ENCODE measurements at places on chromosomes 3 and 15. TPM values are rescaled to one million over a fixed set of nuclear protein-coding genes. Genes with fewer than 3 reads are reported as not detected.

MKRN2OS gene
- total RNA-seq: not detected

UCN2 gene
- total RNA-seq: not detected

CLSTN2 gene
- 8.4 TPM for total RNA-seq

PLAAT1 gene
- total RNA-seq: 4.2 TPM

- DNase-seq: no peak
Observed at GRCh38 chr15:41559239-41559782, 299 bp downstream of the TYRO3 start.

DNA sequence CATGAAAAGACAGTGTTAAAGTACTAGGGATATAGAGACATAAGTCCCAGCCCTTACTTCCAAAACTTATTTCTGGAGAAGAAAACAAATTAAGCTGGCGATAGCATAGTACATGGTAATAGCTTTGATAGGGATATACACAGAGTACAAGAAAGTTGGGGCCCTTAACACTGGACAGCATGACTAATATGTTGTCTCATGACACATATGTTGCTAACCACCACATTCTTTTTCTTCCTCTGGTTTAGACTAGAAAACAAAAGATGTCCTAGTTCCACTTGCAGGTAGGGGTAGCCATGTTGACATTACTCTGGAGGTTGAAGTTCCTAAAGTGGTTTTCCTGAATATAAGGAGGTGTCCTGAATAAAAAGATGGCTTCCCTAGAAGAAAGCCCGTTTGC, 75.3 kb downstream of the RFX7 start:
- no peak for DNase-seq

- DNase-seq: no peak
Observed at GRCh38 chr3:19190602-19191001, 42.3 kb downstream of the KCNH8 start.

- DNase-seq: no peak
Observed at GRCh38 chr3:179872842-179873241, 163.9 kb downstream of the PEX5L start.

- no peak for DNase-seq
Observed at GRCh38 chr15:42712584-42712983, 24.3 kb downstream of the CDAN1 start.

- no peak for DNase-seq
Observed at GRCh38 chr3:86991840-86992435, 989 bp upstream of the VGLL3 start.

Measured in Right ventricle myocardium inferior (tissue), 1 donor.